ENCODE measurements at places on chromosomes 6 and 20.

GRCh38 chr6:163226181-163226835, 188.2 kb upstream of the QKI start:
- DNase-seq = no peak

- no peak for DNase-seq
Observed at GRCh38 chr20:58822149-58822548, 28.6 kb downstream of the GNAS-AS1 start.

GRCh38 chr6:123805921-123806320, 2.3 kb downstream of the NKAIN2 start:
- no peak for DNase-seq

GRCh38 chr6:101402622-101403031, 9.1 kb downstream of the GRIK2 start:
- no peak for DNase-seq

GRCh38 chr6:158372574-158372973, 60.3 kb downstream of the TULP4 start:
- DNase-seq = no peak

DNA sequence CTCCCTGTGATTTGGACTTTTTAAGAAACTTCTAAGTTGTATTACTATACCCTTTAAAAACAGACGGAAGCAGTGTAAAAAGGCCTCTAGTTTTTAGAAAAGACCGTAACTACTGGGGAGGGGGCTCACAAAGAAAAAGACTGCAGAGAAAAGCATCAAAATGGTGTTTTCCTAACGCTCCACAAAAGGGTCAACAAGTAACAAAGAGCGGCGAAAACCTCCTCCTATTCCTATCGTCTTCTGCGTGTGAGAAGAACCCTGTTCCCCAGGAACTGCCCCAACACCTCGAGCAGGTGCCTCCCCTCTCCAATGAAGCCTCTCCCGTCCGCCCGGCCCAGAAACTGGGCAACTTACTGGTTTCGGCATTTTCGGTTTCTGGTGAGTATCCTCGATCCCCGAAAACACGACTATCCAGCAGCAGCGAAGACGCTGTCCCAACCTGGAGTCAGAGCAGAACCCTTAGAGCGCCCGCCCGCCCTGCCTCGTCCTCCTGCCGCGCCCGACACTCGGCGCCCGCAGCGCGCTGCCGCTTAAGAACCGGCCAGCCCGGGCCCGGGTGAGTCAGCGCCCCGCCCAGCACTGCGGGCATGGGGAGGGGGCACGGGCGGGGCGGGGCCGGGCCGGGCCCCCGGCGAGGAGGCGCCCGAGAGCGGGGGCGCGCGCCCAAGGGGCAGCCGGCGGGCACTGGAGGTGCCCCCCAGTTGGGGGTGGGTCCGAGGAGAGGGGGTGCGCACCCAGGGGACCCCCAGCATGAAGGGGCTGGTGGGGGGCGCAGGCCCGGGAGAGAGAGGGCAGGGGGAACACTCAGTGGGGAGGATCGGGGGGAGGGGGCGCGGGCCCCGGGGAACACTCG, 1.2 kb downstream of the EZR start:
- DNase-seq = no peak

GRCh38 chr20:40687384-40688128, 1.5 kb downstream of the MAFB start:
- no peak for DNase-seq

DNA sequence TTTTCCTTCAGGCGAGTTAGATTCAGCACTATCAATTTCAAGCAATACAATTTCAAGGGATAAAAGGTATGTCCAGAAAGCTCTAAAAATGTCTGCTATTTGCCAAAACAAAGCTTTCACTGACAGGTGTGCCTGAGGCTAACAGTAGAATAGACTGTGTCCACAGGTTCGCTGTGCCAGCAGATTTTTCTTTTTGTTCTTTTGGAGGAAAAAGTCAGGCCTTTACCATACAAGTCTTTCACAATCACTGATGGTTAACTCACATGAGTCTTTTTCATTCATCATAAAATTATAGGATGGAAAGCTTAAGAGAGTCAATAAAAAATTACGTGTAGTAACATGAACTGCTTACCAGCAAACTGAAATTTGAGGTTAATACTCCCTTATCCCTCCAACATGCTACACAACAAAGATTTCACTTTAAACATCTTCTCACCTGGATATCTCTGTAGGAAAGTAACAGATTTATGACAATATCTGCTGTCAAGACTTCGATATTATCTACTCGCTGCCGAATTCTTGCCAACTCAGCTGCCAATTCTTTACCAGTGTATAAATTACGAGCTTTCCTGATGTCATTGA, 95.4 kb downstream of the MAP3K5 start:
- no peak for DNase-seq

- DNase-seq = no peak
Observed at GRCh38 chr20:53517146-53517545, 76.5 kb downstream of the ZNF217 start.

DNA sequence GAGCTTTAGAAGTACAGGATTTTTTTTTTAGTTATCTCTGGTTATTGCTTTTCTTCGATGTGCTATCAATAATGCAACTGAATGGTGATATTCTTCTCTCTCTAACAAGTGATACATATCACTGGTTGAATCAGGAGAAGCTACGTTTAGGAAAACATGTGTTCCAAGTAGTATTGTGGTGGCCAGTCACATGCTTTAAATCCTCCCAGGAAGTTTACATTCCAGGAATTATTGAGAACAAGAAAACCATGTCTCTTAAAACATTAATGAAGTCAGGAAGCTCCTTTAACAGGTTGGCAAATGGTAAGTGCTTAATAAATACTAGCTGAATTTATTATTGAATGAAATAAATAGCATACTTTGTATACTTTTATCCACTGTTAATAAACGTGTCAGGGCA, 371.1 kb downstream of the BCKDHB start:
- no peak for DNase-seq

GRCh38 chr6:132816660-132817059, 2.3 kb downstream of the RPS12 start:
- no peak for DNase-seq

GRCh38 chr20:43243672-43244269, 54.1 kb upstream of the PTPRT start:
- no peak for DNase-seq

DNA sequence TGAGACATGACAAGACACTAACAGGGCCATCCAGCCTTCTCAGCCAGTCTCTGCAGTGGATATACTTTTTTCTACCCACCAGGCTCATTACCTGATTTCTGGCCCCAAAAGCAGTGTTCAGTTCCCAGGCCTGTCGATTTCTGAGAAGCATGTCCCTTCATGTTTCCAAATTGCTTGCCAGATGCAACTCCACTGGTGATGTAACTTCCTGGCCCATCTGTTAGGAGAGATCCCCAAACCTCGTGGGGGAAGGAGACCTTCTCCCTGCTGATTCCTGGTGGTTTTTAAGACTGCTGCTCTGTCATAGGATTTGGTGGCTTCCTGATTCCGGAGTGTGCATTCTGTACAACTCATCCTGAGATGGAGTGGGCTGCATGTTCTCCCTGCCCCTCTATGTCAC, 31.6 kb upstream of the MRPS10 start:
- DNase-seq = no peak

- DNase-seq = no peak
Observed at GRCh38 chr6:117237561-117237960, 27.8 kb upstream of the VGLL2 start.

- no peak for DNase-seq
Observed at GRCh38 chr6:167547328-167547692, 222.4 kb downstream of the TTLL2 start.

- DNase-seq = no peak
Observed at GRCh38 chr6:144417681-144418080, 132.5 kb downstream of the UTRN start.

GRCh38 chr20:8476021-8476420, 344.0 kb downstream of the PLCB1 start:
- no peak for DNase-seq

DNA sequence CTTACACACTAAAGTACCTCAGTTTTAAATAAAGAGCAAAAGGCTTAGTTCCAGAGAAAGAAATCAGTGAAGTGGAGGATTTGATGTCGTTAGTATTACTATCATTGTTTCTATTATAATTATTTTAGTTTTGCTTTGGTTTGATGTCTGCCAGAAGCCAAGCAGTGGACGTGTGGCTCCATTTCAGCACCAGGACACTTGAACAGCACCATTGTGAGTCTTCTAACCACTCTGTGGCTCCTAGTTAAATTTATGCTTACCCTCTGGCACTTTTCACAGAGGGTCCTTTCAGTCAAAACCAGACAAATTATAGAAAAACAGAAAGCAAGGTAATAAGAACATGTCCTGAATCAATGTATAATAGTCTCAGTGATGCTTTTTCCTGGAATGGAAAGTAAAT, 3.4 kb downstream of the COL9A1 start:
- no peak for DNase-seq

DNA sequence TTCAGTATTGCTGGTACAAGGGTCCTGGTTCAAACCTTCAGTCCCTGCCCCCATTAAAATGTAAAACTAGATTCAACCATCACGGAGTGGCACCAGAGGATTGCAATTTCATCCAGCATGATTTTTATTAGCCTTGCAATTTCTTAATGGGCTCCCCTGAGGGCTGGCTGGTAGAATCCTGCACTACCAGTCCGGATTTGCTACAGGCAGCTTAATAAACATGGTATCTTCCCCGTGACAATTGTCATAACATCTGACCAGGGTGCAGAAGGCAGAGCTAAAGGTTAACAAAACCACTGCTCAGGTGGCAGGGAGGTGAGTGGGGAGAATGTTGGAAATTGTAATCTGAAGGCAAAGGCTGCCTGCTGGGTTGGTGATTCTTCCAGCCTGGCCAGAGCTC, 94.5 kb downstream of the PKHD1 start:
- DNase-seq = no peak

DNA sequence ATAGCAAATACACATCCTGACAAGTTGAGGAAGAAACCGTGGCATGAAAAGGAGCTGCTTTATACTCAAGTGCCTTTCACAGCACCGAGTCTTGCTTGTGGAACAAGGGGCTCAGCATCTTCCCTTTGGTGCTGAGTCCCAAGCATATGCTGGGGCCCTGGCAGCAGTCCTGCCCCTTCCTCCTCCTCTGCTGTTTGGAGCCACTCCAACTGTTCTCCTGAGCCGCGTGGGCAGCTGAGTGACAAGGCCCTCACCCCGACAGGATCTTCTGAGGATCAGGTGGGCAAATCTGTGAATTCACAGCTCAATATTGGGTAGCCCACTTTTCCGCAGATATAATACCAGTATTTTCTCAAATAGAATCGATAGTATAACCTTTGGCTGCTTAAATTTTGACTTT, 24.7 kb downstream of the DACT2 start:
- DNase-seq = no peak

- no peak for DNase-seq
Observed at GRCh38 chr6:152078001-152078400, 270.5 kb downstream of the ESR1 start.

DNA sequence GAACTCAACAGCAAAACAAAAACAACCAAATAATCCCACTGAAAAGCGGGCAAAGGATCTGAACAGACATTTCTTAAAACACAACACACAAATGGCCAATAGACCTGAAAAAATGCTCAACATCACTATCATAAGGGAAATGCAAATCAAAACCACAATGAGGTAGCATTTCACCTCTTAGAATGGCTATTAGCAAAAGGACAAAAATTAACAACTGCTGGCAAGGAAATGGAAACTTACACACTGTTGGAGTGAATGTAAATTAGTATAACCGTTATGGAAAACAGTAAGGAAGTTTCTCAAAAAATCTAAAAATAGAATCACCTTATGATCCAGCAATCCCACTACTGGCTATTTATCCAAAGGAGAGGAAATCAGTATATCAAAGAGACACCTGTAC, 20.9 kb downstream of the FAM8A1 start:
- DNase-seq = no peak

- no peak for DNase-seq
Observed at GRCh38 chr6:98498144-98498775, 336.1 kb upstream of the POU3F2 start.

GRCh38 chr6:129677620-129678325, 32.2 kb downstream of the ARHGAP18 start:
- no peak for DNase-seq

GRCh38 chr20:29326376-29327070, 1930.9 kb upstream of the DEFB115 start:
- no peak for DNase-seq

- no peak for DNase-seq
Observed at GRCh38 chr6:44133003-44133931, 5.9 kb downstream of the TMEM63B start.

GRCh38 chr20:49538950-49539349, 29.0 kb downstream of the PTGIS start:
- DNase-seq = no peak

DNA sequence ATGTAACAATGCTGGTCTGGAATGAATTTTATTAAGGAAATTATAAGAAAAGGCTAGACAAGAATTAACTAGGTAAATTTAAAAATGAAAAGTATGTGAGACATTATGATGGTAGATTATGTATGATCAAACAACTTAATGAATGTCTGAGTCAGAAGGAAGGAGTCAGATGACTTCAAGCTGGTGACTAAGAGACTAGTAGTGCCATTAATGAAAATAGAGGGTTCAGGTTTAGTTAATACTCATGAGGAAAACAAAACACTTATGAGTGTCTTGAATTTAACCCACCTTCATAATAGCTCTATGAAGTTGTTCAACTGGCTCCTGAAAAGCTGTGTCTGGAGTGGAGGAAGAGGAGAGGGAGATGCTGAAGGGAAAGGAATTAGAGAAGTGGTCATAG, 256.3 kb downstream of the ADGRB3 start:
- no peak for DNase-seq

DNA sequence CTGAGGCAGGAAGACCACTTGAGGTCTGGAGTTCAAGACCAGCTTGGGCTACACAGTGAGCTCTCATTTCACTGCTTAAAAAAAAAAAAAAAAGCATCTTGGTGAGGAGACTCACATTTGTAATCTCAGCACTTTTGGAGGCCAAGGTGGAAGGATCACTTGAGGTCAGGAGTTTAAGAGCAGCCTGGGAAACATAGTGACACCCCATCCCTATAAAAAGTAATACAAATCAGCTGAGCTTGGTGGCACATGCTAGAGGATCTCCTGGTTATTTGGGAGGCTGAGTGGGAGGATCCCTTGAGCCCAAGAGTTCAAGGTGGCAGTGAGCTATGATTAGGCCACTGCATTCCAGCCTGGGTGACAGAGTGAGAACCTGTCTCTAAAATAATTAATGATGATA, 29.4 kb upstream of the SYNCRIP start:
- no peak for DNase-seq

DNA sequence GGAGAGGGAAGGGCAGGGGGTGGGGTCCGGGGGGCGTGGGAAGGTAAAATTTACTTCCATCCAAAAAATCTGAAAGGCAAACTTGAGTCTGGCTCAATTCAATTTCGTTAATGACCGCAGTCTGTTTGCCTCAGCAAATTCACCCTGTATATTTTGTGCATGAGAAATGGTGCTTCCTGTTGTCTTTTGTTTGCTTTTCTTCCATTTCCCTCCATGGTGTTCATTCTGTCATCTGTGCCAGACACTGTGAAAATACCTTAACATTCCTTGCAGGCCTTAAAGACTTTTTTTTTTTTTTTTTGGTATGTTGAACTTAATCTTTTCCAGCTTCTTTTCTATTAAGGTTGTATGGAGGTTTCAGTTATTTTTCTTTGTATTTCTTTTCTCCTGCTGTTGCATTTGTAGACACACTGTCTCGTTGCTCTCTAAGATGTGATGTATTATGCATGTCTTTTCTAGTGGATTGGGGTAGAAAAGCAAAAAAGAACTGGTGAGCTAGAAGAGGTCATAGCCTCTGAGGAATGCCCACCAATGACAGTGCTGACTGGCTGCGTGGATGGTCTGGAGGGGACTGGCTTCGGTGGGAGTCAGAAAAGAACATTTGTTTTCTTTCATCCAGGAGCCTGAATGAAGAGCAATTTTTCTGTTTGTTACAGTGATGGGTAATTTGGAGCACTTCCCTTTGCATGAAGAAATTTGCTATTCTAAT, 585.0 kb upstream of the MAP3K7 start:
- no peak for DNase-seq

GRCh38 chr20:5859608-5860007, 90.7 kb downstream of the TRMT6 start:
- no peak for DNase-seq
